NAMALWA (cell line): ENCODE measurements at places on chromosomes 2 and 18.

DNA sequence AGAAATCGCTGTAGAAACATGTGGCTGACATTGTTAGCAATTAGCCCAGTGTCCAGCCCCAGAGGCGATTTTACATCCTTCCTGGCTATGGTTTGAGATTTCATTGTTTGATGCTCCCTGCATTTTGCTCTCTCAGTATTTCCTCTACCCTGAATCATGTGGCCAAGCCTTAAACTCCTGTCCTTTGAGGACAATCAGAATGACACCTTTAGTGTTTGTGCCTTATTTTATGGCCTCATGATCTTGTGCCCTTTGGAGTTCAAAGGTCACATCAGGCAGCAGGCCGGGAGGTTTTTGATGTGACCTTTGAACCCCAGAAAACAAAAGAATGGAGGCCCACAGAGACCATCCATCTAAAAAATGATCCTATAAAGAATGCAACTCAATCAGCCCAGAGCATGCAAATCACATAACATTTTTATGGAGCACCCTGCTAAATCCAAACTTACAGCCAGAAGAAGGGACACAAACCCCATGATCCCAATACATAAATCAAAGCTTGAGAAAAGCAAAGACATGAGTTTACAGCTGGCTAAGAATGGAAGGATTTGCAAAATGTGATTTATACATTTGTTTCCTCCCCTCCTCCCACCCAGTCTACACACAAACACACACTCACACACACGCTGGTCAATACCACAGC, 52.5 kb downstream of the FECH start:
- no peak for DNase-seq

- no peak for DNase-seq
These were observed 204.2 kb downstream of the MBD2 start for GRCh38 chr18:54020156-54020745.

DNA sequence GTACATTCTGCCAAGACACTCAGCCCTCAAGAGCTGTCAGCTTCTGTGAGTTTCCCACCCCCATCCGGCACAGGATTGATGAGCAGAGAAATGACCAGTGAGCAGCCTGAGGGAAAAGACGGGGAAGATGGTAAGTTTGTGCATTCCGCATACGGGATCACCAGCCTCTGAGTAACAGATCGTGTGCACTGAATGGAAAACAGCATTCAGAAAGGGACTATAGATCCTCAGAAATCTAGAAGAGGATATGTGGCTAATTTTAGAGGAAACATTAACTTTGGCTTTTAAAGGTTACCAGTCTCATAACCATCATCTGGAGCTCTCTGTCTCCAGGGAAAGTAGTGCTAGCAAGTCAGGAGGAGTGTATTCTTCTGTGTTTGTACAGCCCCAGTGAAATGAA, 326.0 kb downstream of the TGIF1 start:
- no peak for DNase-seq

DNA sequence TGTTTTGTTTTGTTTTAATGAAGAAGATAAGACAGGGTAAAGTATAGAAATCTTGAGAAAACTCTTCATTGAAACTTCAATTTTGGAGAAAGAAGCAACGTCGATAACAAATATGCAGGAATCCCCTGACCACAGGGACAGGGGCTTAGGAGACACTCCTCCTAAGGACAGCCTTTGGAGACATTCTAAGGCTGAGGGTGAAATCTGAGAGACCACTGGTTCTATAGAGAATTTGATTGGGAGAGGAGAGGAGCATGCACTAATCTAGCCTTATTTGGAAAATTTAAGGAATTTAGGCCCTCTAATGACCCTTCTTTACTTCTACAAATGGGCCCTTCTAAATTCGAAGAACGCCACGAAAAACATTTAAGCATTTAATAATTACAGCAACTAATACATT, 207.6 kb downstream of the PPP1R1C start:
- no peak for DNase-seq

DNA sequence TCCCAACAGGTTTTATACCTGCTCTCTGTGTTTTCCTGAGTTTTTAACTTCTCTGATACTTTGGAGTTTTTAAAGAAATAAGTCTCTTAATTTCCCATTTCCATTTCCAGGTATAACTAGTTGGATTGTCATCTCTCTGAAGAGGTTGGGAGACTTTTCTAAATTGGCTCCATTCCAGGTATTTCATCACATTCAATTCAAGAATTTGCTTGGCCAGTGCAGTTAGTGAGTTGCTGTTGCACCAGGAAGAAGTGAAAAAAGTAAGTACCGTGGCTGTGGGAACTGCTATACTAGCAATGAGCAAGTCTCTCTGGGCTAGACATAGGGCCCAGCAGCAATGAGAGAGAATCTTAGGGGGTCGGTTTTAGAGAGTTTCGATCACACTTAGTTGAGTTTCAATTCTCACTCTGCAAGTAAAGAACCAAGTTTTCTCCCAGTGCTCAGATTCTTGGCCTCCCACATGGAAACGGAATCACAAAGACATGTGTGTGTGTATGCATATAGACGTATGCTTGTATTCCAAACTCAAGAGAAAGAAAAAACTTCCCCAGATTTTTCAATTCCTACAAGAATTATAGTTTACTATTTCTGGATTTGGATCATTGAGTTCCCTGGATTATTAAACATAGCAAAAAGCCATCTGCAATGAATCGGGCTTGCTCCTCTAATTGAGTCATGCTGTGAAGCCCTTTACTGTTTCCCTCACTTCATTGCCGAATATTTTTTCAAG, 894.4 kb downstream of the BCL11A start:
- DNase-seq: no peak

- DNase-seq: no peak
These were observed 67.1 kb upstream of the YWHAQ start for GRCh38 chr2:9697909-9698308.

- DNase-seq: no peak
These were observed 228.7 kb upstream of the TANK start for GRCh38 chr2:160931531-160931930.

GRCh38 chr18:74353169-74353775, 37.6 kb downstream of the C18orf63 start:
- DNase-seq: peak; percentile 65

DNA sequence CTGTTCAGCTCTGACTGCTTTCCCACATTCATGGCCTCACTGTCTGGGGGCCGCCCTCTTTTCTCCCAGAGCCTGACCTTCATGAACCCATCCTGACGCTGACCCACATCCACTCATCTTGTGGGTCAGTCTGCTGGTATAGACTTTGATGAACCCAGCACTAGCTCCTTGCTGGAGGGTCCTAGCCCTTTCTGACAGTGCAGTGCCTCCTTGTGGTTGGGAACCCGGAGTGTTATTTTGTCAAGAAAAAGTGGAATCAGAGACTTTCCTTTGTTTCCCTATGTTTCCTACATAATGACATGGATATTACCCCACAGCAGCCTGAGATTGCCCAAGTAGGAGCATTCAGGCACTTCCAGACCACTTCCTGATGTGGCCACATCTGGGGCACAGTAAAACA, 19.3 kb upstream of the OSR1 start:
- DNase-seq: no peak

DNA sequence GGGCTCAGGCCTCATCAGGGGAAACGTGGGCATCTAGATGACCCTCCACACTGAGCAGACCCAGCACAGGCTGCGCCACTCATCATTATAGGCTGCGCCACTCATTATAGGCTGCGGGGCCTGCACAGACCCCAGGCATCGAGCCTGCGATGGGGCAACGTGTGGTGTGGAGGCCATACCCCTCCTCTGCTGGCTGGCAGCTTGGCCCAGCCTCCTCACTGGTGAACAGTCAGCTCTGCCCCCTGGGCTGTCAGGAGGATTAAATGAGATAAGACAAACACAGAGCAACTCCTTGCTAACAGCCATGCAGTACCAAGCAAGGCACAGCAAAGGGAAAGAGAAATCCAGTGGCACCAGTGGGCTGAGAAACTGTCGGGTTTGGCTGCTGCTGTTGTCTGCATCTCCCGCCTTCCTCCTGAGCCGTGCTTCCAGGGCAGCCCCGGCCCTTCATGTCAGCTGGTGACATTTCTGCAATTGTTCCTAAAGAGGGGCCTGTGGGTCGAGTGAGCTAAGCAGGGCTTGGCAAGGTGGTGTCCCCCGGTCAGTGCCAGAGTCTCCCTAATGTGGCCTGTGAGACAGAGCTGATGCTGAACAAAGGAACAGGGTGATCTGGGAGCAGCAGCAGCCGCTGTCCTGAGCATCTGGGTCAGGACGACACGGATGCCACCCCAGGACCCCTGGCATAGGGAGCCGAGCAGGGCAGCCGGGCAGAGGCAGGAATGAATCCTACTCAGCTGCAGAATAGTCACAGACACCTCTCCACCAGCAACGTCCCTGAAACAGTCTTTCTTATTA, 48.7 kb downstream of the RRM2 start:
- DNase-seq: no peak

DNA sequence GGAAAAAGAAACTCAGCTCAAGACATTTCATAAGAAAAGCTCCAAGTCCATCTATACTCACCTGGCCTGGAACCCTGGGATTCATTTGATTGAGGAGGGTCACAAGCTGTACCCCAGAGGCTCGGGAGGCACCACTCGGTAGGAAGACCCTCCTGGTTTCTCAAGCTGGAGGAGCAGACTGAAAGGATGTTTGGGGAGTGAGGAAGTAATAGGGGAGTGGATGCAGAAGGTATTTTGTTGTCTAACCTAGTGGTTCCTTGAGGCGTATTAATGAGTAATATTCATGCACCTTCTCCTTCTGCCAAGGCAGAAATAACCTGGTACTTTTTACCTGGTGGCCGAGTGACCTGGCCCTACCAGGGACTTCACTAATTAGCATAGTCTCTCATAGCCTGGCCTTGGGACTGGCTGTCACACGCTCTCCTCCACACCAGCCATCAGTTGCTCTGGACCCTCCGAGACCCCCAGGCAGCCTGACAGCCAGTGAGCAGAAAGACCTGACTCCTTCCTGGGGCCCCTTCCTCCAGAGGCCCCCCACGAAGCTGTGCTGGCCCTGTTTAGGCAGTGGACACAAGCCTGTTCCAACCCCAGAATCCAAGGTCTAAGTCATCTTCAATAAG, 161.4 kb downstream of the BCL2 start:
- DNase-seq: no peak

DNA sequence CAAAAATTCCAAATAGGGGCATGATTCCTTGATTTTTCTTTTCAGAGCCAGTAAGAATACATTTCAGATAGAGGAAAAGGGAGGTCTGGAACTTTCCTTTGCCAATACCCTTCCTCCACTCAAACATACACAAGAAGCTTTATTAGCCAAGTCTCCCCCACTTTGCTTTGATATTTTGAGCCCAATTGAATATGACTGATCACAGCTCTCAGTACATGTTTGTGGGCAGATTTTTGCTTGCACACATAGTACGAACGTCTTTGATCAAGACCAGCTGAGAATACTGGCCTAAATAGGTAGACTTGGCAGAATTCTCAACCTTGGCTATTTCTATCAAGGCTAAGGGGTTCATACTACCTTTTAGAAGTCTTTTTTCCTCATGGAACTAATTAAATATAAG, 148.8 kb upstream of the PGAP1 start:
- DNase-seq: no peak

DNA sequence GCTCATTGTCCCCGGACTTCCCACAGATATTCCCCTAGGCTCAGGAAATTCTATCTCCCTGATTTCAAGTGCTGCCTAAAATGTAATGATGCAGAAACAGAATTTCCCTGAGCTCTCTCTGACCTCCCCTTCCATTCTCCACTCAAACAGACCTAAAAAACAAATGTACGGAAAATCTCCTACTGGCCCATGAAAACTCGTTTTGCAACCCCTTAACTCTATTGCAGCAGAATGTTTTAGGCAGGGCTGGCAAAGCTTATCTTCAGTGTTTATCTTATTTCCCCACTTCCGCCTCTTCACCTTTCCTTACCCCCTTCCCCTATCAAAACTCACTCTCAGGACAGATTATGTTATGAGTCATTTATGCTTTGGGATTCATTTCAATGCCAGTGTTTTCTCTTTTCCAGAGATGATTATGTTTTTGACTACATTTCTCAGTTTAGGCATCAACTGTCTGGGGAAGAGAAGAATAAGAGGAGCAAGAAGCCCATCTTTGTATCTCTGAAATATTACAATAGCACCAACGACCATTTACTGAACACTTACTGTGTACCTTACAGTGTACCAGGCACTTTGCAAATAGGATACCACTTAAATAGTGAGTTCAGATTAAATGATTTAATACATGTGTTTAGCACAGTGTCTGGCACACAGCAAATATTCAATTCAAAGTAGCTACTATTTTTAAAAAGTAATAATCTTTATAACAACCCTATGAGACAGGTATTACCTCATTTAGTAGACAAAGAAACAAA, 53.9 kb upstream of the STPG4 start:
- no peak for DNase-seq

DNA sequence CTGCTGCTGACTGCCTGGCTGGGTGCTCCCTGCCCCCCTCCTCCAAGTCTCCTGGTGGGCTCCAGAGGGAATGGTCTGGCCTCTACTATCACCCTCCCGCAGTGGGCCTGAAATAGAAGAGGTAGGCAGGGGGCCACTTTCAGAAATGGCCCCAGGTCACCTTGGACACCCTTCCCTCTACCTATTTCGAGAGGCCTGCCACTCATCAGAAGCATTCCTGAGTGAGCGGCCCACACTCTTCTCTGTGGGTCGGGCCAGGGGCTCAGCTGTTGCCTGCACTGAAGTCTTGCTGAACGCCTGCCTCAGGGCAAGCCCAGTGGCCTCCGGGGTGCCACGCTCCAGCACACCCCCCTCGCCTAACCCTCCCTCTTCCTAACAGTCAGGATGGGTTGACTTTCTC, 124.9 kb downstream of the TNS1 start:
- no peak for DNase-seq

DNA sequence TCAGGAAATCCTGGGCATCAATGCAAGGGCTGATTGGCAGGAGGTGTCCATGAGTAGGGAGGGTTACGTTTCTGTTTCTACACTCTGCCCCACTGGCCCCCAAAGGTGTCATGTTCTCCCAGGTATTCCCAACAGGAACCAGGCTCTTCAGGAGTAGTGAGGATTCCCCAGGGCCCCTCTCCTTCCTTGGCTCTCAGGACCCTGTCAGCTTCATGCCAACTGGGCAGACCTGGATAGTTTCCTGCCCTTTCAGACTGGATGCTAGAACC, 480.6 kb upstream of the HS6ST1 start:
- DNase-seq: no peak

DNA sequence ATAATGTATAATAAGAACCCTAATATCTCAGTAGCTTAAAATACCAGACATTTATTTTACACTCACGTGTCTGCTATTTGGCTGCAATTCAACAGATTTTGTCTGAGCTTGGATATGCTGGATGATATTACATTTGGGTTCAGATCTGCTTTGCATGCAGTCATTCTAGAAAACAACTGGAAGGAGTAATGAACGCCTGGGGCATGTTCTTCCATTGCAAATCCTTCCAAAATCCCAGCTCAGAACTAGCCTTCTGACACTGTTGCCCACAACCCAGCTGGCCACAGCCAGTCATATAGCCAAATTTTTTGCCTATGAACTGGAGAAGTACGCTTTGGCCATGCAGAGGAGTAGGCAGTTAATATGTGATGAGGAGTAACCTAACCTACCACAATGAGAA, 597.8 kb upstream of the VRK2 start:
- no peak for DNase-seq
